ENCODE measurements at places on chromosomes 6 and 20.

DNA sequence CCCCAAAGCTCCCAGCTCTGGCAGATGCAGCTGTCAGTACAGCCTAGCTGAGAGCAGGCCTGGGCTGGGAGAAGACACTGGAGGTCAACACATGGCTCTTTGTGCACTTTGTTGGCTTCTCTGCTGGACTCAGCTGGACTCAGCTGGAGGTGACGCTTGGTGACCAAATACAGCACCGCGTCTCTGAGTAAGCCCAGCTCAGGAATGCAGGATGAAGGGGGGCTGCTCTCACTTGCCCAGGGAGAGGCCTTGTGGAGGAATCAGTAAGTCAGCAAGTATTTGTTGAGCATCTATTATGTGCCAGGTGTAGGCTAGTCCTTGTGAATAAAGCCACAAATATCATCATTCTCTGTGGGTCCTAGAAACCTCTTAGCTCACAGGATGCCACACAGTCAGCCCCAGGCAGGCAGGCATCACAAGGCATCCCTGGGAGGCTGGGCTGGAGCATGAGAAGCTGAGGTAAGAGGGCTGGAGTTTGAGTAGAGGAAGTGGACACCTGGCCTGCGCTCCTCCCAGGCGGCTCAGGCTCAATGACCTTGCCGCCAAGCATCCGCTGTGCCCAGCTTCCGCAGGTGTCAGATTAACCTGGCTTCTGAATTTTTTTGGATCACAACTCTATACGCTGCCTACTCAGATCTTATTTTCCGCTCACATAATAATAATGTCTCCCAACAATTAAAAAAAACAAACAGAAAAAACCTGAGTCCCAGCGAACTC, 95.4 kb downstream of the TMEM170B start:
- no peak for DNase-seq

GRCh38 chr6:109261811-109262210, 120.5 kb downstream of the CD164 start:
- DNase-seq: no peak

GRCh38 chr20:23679133-23680092, 9.4 kb downstream of the CST4 start:
- no peak for DNase-seq

DNA sequence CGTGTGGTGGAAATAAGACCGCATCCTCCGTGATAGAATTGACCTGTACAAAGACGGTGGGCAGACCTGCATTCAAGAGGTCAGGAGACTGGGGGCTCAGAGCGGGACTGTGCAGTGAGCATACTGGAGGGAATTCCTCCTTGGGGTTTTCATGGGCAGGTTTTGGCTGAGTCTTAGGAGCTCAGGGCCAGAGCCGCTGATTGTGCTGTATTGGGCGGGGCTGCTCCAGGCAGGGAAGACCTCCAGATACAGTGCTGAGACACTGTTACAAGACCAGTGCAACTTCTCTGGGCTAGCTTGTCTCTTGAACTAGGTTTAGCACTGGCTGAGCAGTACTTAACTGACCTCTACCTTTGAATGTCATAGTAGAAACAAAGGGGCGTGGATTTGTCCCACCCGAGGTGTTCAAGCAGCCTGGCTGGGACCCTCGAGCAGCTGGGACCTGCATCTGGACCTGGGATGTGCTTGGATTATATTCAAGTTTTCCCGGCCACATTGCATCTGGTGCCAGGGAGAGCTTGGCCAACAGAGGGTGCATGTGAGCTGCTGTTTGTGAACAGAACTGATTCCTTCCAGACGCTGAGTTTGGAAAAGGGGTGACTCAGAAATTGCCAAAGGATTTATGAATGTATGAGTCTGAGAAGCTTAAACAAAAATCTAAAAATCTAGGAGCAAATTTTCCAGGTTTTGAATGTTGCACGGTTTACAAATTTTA, 33.4 kb upstream of the SLC22A1 start:
- DNase-seq: no peak

GRCh38 chr20:40314278-40314677, 374.8 kb downstream of the MAFB start:
- no peak for DNase-seq

Measured in GM12892 (cell line).